ENCODE measurements at places on chromosomes 3 and 15.

DNA sequence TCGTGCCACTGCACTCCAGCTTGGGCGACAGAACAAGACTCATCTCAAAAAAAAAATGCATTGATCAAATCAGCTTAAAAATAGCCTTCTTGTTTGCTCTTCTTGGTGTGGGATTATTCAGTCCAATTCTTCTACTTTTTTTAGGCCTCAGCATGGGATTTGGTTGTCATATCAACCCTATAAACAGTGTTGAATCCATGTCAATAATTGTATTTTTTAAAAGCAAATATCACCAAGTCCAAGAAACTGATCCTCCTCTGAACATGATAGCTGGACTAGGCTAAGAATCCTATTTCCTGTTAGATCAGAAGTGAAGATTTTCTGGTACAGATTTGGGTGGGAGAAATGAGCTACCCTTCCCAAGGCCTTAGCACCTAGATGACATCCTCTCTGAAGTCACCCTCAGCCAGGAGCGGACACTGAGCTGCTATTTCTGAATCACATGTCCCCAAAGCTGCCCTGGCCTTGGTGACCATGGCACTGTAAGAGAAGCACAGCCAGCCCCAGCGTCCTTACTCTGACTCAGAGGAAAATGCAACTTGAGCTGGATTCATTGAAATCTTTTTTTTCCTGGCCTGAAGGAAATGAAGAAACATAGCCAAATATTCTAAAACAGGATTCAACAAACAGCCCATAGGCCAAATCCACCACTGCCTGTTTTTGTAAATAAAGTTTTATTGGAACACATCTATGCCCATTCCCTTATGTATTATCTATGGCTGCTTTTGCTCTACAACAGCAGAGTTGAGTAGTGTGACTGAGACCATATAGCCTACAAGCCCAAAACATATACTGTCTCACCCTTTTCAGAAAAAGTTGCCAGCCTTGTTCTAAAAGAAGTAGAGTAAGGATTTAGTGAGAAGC is 215.9 kb upstream of the CTDSPL start:
- H3K4me3 ChIP-seq: no peak overlapping the region
- H3K27ac ChIP-seq: no peak overlapping the region
- no peaks in the 10 kb centered on the region for H3K27me3 ChIP-seq
- peaks cover 5% of the 10 kb centered on the region for H3K4me1 ChIP-seq
- no peaks in the 10 kb centered on the region for H3K36me3 ChIP-seq

DNA sequence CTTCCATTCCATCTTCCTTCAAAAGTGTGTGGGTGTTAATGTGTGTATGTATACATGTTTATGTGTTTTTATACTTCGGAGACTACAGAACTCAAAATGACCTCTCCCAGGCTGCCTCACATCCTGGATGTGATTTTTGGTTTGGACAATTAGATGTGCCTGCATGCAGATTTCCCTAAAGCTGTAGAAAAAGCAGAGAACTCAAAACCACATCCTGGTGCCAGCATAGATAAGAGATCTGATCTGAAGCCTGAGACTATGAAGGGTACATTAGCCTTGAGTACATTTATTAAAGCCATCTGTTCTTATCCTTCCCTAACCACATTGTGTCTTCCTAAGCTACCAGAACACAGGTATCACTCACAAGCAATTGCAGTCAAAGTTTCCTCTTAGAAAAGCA is 319.4 kb upstream of the RASGRP1 start:
- no peaks in the 10 kb centered on the region for H3K27me3 ChIP-seq
- no peaks in the 10 kb centered on the region for H3K36me3 ChIP-seq
- no peak for DNase-seq
- peaks cover 14% of the 10 kb centered on the region for H3K4me1 ChIP-seq
- no peak overlapping the region for H3K27ac ChIP-seq
- H3K4me3 ChIP-seq: no peak overlapping the region

DNA sequence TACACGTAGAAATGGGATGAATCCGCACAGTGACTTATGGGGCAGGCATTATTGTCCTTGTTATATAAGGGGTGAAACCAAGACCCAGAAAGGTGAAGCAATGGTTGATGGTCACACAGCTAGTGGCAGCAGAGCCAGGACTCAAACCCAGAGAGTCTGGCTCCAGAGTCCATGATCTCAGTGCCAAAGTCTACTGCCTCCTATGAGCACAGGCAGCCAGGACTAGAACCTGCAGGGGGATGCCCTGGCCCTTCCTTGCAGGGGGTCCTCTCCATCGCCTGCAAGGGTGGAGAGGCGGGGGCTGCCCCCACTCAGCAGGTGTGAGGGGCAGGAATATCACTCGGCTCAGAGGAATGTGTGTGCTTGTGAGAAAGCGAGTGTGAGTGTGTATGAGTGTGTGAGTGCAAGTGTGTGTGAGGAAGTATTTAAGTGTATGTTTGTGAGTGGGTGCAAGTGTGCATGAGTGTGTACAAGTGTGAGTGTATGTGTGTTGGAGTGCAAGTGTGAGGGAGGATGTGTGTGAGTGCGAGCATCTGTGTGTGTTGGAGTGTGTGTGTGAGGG is 44.7 kb downstream of the UMPS start:
- no peak overlapping the region for H3K4me3 ChIP-seq
- no peaks in the 10 kb centered on the region for H3K27me3 ChIP-seq
- H3K4me1 ChIP-seq: peaks cover 3% of the 10 kb centered on the region
- H3K36me3 ChIP-seq: no peaks in the 10 kb centered on the region
- H3K27ac ChIP-seq: no peak overlapping the region

- no peaks in the 10 kb centered on the region for H3K4me1 ChIP-seq
- no peak for DNase-seq
- no peak overlapping the region for H3K27ac ChIP-seq
- no peaks in the 10 kb centered on the region for H3K27me3 ChIP-seq
Observed at GRCh38 chr3:137990427-137990826, 19.5 kb upstream of the CLDN18 start.

- no peaks in the 10 kb centered on the region for H3K36me3 ChIP-seq
- no peaks in the 10 kb centered on the region for H3K4me1 ChIP-seq
- no peak overlapping the region for H3K27ac ChIP-seq
- H3K4me3 ChIP-seq: no peak overlapping the region
- no peak for DNase-seq
Observed at GRCh38 chr3:41346698-41347270, 147.5 kb downstream of the CTNNB1 start.
